ENCODE measurements at places on chromosomes 7 and 10. TPM values are rescaled to one million over a fixed set of nuclear protein-coding genes. Genes with fewer than 3 reads are reported as not detected.

DNA sequence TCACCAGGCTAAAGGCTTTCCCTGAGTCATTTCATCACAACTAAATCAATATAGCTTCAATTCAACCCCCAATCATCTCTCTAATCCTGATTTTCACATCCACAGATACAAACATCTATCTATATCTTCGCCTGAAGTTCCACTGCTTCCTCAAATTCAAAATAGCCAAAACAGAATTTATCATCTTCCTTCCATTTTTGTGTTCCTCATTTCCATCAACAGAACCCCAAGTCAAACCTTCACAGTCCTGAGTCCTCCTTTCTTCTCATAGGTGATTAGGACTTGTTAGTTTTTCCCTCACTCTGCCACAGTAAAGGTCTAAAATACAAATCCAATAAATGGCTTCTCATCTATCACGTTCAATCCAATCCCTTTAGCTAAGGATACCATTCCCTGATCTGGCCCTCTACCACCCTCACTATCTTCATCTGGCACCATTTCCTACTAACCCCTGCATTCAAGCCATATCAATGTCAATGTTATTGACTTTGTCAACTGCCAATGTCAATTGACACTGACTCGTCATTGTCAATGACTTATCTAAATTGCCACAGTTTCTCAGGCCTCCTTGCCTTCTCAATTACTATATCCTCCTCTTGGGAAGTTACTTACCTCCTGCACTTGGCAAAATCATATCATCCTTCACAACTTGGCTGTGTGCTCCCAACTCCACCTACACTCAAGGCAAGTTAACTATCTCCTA is 2.6 kb downstream of the HYCC1 start:
- H3K36me3 ChIP-seq, result no peaks in the 10 kb centered on the region
- peak overlapping the region; percentile 91 for H3K4me3 ChIP-seq
- no peak overlapping the region for H3K27ac ChIP-seq
- no peak for DNase-seq

DNA sequence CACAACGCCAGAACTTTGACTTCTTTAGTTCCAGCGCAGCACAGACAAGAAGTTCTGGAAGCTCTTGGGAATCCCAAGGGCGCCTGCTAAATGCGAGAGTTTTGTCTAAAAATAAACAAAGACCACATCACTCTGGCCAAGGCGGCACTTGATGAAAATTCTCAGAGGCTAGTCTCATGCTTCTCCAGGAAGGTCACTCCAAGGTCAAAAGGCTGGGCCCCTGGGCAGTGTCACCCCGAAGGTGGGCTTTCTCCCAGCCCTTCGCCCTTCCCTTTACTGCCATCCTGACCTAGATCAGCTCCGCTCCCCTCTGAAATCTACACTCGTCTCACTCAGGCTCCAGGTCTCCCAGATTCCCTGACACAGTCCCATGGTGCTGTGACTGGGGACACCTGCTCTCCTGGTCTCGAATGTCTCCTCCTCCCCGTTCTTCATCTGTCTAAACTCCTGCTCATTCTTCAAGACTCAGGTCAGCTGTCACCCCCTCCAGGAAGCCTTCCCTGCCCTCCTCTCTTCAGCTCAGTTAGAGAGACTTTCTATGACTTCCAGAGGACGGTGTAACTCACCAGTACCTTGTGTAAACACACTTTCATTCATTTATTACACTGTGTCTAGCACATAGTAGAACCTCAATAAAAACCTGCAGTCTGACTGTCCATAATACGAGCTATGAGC is 10.5 kb downstream of the FAM53B start:
- peak overlapping the region; percentile 95 for H3K27ac ChIP-seq
- peak overlapping the region; percentile 40 for H3K4me3 ChIP-seq
- no peaks in the 10 kb centered on the region for H3K27me3 ChIP-seq
- H3K4me1 ChIP-seq, result peaks cover 100% of the 10 kb centered on the region
- no peaks in the 10 kb centered on the region for H3K36me3 ChIP-seq
- DNase-seq, result no peak

DNA sequence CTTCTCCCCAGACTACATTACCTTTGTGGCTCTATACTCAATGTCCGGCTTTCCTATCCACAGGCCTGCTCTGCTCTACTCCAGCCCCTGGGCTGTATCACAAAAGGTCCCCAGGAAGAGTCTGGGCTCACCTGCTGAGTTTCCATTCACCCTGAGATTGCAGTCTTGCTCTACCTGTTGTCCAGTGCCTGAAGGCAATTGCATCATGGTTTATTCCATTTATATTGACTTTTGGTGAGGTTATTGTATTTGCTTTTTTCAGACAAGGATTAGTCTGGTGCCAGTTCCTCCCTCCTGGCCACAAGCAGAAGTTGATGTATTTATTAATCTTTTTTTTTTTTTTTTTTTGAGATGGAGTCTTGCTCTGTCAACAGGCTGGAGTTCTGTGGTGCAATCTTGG is 273.1 kb downstream of the XPNPEP1 start:
- no peaks in the 10 kb centered on the region for H3K4me1 ChIP-seq
- no peak for DNase-seq
- no peak overlapping the region for H3K27ac ChIP-seq
- H3K4me3 ChIP-seq, result no peak overlapping the region

GRCh38 chr10:125123476-125124114 is 36.8 kb downstream of the CTBP2 start:
- peak overlapping the region; percentile 1 for H3K27ac ChIP-seq
- no peaks in the 10 kb centered on the region for H3K27me3 ChIP-seq
- peak; percentile 76 for DNase-seq
- peaks cover 71% of the 10 kb centered on the region for H3K4me1 ChIP-seq
- H3K36me3 ChIP-seq, result no peaks in the 10 kb centered on the region

DNA sequence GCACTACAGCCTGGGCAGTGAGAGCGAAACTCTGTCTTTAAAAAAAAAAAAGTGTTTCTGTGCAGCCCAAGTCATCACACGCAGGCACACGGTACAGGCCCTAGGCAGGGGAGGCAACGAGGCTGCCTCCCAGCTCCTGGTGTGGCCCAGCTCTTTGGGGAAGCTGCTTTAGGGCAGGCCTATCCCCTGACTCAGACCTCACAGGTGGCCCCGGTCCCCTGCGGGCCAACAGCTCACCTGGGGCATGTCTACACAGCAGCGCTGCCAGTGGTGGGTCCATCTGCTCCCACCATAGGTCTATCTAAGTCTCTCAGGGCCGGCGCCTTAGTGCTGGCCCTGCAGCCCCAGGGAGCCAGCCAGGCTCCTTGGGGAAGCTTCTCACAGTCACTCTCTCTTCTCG is 31.4 kb downstream of the ZAN start:
- no peaks in the 10 kb centered on the region for H3K4me1 ChIP-seq
- no peak overlapping the region for H3K27ac ChIP-seq
- no peak for DNase-seq
- no peaks in the 10 kb centered on the region for H3K27me3 ChIP-seq

- peaks cover 6% of the 10 kb centered on the region for H3K36me3 ChIP-seq
- no peak overlapping the region for H3K4me3 ChIP-seq
- DNase-seq, result no peak
Measured at GRCh38 chr10:11934262-11934661, 108.3 kb downstream of the UPF2 start.

- H3K4me3 ChIP-seq, result no peak overlapping the region
- no peaks in the 10 kb centered on the region for H3K36me3 ChIP-seq
- no peaks in the 10 kb centered on the region for H3K27me3 ChIP-seq
- no peak for DNase-seq
Measured at GRCh38 chr7:31761646-31762045, 74.6 kb downstream of the PPP1R17 start.

VWA2 gene
- total RNA-seq, result 1.2 TPM

GRCh38 chr7:23783115-23783514 is 73.1 kb downstream of the STK31 start:
- no peak overlapping the region for H3K27ac ChIP-seq
- no peak for DNase-seq
- no peak overlapping the region for H3K4me3 ChIP-seq
- H3K27me3 ChIP-seq, result no peaks in the 10 kb centered on the region
- H3K36me3 ChIP-seq, result no peaks in the 10 kb centered on the region

OR2A2 gene
- total RNA-seq, result not detected

DNA sequence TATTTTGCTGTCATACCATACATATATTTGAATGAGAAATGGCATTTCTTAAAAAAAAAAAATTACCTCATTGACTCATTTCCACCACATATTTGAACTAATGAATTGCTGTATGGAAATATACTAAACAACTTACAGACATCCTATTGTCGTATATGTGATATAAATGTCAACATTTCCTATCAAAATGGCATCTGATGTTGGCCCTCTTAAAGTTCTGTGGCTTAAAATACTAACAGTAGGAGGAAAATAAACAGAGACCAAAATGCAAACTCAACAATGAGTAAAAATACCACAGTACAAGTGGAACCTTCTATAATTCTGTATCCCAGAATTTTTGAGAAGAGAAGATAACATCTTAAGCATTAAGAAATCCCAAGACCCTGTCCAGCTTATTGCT is 405.6 kb upstream of the GALNT17 start:
- H3K27ac ChIP-seq, result no peak overlapping the region
- H3K4me1 ChIP-seq, result no peaks in the 10 kb centered on the region
- DNase-seq, result no peak
- H3K27me3 ChIP-seq, result no peaks in the 10 kb centered on the region
- no peak overlapping the region for H3K4me3 ChIP-seq

DYNC1I1 gene
- total RNA-seq, result 0.86 TPM

GPR146 gene
- total RNA-seq, result 13.3 TPM

DNA sequence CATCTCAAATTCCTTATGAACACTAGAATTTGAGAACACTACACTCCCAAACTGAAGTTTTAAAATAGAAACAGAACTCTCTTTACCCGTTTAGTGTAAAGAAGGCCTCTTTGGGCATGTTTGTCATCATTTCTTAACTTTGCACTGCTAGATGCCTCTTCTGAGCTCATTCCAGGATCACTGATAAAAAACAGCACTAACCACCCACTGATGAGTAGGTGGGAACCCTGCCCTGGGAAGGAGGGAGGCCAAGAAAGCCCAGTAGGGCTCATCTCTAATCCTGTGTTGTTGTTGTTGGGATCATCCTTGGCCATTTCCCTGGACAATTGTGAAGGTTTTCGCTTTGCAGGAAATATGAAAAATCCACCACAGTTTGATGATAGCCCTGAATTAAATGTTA is 68.2 kb downstream of the CUBN start:
- no peak for DNase-seq
- no peaks in the 10 kb centered on the region for H3K36me3 ChIP-seq
- H3K27me3 ChIP-seq, result no peaks in the 10 kb centered on the region
- H3K27ac ChIP-seq, result no peak overlapping the region
- H3K4me3 ChIP-seq, result no peak overlapping the region

DNA sequence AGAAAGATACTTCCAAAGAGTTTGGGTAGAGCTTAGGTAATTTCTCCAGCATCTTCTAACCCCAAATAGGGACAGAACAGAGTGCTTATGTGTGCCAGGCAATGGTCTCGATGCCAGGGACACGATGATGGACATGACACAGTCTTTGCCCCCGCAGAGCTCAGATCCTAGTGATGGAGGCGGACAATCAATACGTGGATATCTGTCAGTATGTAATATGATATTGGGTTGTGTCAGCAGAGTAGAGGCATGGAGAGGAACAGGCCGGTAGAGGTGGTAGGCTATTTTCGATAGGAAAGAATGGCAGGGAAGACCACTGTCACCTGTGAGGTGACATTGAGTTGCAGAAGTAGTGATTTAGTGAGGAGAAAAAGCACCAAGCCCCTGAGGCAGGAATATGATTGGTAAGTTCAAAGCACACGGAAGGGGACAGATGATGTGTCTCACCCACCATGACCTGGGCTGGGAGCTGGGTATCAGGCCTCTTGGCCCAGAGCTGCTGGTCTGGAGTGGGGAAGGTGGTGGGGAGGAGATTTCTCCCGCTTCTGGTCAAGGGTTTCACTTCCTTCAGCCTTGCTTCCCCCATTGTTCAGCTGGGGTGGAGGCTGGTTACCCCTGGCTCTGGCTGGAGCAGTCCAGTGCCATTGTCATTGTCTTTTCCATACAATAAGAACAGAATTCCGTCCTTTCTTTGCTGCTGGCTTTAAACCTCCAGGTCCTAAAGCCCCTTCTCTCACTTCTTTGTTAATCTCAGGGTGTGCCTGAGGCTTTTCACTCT is 36.0 kb upstream of the SRGN start:
- no peaks in the 10 kb centered on the region for H3K27me3 ChIP-seq
- H3K27ac ChIP-seq, result peak overlapping the region; percentile 95
- no peak overlapping the region for H3K4me3 ChIP-seq

- H3K4me3 ChIP-seq, result no peak overlapping the region
- DNase-seq, result no peak
- H3K27ac ChIP-seq, result no peak overlapping the region
- H3K36me3 ChIP-seq, result no peaks in the 10 kb centered on the region
- no peaks in the 10 kb centered on the region for H3K4me1 ChIP-seq
Measured at GRCh38 chr7:65989694-65990080, 7.7 kb upstream of the GUSB start.

GRCh38 chr7:116984917-116985316 is 31.6 kb downstream of the ST7 start:
- H3K27me3 ChIP-seq, result no peaks in the 10 kb centered on the region
- H3K4me3 ChIP-seq, result no peak overlapping the region
- no peak overlapping the region for H3K27ac ChIP-seq
- no peaks in the 10 kb centered on the region for H3K36me3 ChIP-seq
- H3K4me1 ChIP-seq, result no peaks in the 10 kb centered on the region
- no peak for DNase-seq

GRCh38 chr10:31878486-31878885 is 50.1 kb downstream of the ARHGAP12 start:
- H3K27ac ChIP-seq, result no peak overlapping the region
- peaks cover 8% of the 10 kb centered on the region for H3K4me1 ChIP-seq
- no peaks in the 10 kb centered on the region for H3K27me3 ChIP-seq
- no peaks in the 10 kb centered on the region for H3K36me3 ChIP-seq
- H3K4me3 ChIP-seq, result no peak overlapping the region
- no peak for DNase-seq

DNA sequence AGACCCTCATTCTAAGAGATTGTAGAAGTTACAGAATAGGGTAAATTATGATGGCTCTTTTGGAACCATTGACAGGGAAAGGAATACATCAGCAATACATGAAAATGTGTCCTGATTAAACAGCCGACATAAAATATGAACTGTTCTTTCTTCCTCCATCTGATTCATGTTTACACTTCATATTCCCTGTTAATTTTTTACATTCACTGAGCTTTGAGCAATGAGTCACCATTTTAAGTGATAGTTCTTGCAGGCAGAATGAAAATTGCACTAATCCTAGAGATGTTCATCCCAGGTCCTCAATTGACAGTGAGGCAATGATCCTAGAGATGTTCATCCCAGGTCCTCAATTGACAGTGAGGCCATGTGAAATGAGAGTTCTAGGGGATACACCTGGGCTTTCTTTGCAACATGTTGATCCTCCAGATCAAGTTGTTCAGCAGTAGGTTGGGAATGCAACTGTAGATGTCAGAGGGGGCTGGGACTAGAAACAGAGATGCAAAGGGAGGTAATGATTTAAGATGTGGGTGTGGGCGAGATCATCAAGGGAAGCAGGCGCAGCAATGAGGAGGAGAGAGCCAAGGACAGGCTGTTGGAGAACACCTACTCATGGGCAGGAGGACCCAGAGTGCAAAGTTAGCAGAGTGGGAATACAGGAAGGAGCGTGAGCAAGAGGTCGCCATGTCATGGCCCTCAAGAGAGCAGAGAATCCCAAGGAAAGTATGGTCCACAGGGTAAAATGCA is 138.7 kb downstream of the ZNF365 start:
- no peaks in the 10 kb centered on the region for H3K4me1 ChIP-seq
- no peaks in the 10 kb centered on the region for H3K27me3 ChIP-seq
- no peak overlapping the region for H3K4me3 ChIP-seq
- no peaks in the 10 kb centered on the region for H3K36me3 ChIP-seq

RBP3 gene
- total RNA-seq, result not detected

GRCh38 chr10:59801171-59801570 is 47.9 kb upstream of the MRLN start:
- H3K4me3 ChIP-seq, result no peak overlapping the region
- H3K27me3 ChIP-seq, result no peaks in the 10 kb centered on the region
- no peak for DNase-seq
- no peak overlapping the region for H3K27ac ChIP-seq
- H3K36me3 ChIP-seq, result no peaks in the 10 kb centered on the region
